ENCODE measurements at places on chromosomes 7 and 10.

- DNase-seq: no peak
Observed at GRCh38 chr7:77497079-77497478, 40.0 kb upstream of the PTPN12 start.

GRCh38 chr7:26291699-26292538, at the start of gene SNX10:
Gene SNX10, plus strand, starts transcription at chr7:26291862. Its CDS starts 54,581 bp downstream, at chr7:26346443.
- peak; percentile 50 for DNase-seq

DNA sequence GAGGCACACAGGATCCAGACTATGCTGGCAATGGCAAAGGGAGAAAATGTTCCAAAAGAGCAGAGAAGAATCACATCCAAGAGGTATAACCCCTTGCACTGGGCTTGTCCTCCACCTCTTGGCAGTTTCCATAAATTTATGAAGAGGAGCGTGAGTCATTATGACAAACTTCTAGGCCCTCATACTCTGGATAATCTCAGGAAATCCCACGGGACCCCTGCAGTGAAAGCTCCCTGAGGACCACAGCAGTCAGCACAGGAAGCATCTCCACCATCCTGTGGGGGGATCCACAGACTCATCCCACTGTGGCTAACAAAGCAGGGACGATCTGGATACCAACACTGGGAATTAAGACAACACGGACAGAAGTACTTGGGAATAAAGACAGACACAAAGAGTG, 30.3 kb upstream of the GPAM start:
- DNase-seq: no peak

- no peak for DNase-seq
Observed at GRCh38 chr10:36670621-36671402, 454.6 kb upstream of the ANKRD30A start.

GRCh38 chr10:75764974-75765788, 333.8 kb downstream of the LRMDA start:
- no peak for DNase-seq

DNA sequence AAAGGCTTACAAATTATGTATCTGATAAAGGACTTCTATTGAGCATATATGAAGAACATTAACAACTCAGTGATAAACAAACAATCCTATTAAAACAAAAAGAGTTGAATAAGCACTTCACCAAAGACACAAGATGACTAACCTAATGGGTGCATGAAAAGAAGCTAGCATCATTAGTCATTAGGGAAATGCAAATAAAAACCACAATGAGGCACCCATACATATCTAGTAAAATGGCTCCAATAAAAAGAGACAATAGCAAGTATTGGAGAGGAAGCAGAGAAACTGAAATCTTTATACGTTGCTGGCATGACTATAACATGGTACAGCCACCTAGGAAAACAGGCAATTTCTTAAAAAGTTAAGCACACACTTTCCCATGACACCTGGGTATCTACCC, 77.6 kb upstream of the ZMIZ1 start:
- no peak for DNase-seq
